Stimulated activated CD8-positive, alpha-beta memory T cell treated with anti-CD3 and anti-CD28 coated beads, Interleukin-15, amount 100 ng/mL, for 1 hour (primary cell): ENCODE measurements at places on chromosomes 4 and X.

GRCh38 chr4:99383833-99384392, 31.4 kb upstream of the ADH1C start:
- no peak for DNase-seq

DNA sequence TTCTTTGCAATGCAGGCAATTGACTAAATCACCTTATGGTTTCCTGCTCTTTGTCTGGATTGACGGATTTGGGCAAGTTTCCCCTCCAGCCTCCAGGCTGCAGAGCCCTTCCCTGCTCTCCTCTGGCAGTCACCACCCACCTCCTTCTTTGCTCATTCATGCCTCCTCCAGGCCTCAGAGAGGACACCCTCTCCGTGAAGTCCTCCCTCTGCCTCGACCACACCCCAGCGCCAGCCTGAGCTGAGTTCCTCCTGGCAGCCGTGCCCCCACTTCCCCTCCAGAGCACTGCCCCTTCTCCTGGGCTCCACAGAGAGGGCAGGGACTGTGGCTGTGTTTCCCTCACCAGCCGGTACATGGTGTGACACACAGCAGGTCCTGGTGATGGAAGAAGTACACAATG, 53.7 kb downstream of the DCTD start:
- DNase-seq: no peak

DNA sequence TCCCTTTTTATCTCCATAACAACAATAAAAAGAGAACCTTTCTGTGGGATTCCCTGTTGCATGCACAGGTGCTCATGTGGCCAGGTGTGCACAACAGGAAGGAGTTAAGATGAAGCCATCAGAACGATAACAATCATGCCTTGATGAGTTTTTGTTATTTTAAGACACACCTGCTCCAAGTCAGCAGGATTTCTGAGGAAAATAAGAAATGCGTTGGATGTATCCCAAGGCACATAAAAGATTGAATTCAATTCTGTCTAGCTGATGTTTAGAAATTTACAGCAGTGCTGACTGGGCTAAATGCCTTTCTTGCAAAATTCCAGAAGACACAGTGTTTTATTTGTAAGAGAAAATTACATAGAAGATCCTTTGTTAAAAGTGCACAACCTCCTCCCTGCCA, 1678.2 kb downstream of the ARAP2 start:
- no peak for DNase-seq

DNA sequence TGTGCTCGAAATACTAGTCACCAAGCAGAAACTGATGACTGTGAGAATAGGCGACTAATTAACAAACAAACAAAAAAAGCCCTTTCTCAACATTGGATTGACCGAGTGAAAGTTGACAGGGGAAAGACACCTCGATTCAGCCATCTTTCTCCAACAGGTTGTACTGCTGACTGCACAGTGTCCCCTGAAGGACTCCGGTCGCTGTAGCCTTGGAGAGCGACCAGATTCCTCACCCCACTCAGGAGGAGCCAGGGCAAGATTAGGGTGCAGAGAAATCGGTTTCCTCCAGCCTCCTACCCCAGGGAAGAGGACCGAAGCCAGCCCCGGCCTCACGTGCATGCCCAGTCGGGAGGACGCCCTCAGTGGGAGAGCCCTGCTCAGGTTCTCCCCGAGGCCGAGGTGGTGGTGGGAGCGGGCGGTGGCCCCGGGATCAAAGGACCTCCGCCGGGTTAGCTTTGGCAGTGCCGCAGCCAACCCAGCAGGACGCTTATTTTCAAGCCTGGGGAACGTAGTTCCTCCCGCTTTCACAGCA, 1.1 kb upstream of the RAP1GDS1 start:
- DNase-seq: no peak

DNA sequence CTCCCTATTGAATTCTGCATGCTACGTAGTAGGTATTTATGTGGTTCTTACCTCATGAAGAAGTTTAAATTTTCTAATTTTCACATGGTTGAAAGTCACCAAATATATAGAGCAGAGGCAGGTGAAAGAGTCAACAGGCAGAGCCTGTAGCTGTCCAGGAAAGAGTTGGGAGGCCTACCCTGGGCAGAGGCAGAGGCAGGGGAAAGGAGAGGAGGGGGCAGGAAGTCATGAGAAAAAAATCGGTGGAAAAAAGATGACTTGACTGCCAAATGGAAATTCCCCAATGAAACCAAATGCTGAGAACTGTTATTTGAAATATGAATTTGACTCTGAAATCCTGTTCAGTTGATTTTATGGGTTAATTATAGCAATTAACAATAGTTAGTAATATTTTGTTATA, 23.1 kb upstream of the GPR34 start:
- DNase-seq: no peak

DNA sequence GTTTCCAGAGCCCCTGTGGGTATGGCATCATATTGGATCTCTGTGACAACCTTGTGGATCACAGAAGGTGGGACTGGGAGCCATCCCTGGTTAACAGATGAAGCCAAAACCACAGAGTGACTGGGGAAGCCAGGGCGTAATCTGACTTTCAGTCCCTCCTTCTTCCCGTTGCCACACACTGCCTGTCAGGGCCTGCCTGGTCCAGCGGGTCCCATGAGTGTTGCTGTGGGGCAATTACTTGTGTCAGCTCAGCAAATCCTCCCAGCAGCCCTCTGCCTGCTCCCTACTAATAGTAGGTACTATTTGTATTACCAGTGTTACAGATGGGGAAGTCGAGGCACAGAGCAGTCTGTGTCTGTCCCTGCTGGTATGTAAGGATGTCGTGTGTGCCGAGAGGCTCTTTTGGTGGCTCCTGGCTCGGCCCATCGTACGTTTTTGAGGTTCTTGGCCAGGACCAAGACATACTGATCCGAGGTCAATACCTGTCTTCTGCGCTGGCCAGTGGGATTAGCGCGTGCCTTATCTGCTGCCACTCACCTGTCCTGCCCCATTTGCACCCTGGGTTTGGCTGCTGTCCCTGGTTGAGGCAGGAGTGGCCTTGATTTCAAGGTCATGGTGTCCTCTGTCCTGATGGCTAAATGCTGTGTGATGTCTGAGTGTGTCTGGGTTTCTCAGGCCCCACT, 5.7 kb downstream of the NSG1 start:
- no peak for DNase-seq

- DNase-seq: no peak
Observed at GRCh38 chr4:4880492-4880891, 21.0 kb downstream of the MSX1 start.

DNA sequence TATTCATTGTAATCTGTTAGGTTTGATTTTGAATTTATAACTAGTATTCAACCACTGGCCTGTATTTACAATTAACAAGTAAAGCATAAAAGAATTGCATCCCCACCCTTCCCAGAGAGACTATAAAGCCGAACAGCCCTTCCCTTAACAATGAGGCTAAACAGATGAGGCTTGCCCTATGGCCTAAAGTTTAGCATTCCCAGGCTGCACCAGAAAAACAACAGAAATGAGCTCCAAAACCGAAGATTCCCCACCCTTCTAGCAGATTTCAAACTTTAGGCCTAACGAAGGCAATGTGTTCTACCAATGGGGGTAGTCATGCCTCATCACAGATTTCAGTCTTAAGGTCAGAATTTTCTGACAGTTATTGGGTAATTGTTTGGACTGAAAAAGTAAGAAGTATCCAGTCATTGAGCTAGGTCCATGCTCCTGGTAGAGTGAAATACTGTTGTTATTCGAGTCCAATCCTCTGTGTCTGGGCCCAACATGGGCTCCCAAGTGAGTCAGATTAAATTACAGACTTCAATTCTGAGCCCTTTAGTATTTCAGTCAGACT, 197.6 kb downstream of the ANTXR2 start:
- DNase-seq: no peak

- no peak for DNase-seq
Observed at GRCh38 chrX:71867680-71868079, 43.0 kb upstream of the NHSL2 start.

DNA sequence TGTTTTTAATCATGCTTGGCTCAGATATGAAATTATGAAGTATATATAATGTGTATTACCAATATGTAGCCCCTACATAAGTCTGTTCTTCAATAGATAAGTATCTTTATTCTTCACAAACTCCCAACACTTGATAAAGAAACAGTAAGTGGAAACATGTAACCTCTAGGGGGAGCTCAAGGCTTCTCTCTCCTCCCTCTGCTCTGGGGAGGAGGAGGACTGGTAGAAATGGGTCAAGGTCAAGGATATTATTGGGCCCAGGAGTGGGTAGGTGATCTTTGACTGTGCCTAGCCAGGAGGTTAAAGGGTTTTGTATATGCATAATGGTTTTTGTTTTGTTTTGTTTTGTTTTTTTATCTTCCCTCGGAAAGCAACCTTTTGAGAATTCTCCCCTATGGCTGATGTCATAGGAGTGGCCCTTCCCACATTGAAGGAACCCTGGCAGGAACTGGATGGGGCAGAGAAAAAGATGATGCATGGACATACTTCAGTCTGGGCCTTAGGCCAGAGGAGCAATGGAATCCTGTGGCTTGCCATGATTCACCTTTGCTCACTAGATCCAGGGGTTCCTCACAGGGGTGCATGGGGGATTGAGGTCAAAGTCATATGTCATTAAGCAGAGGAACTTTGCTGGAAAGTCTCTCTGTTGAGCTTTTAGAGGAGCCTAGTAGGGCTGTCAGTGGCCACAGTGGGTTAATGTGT, 460.3 kb downstream of the MID1IP1 start:
- DNase-seq: no peak

DNA sequence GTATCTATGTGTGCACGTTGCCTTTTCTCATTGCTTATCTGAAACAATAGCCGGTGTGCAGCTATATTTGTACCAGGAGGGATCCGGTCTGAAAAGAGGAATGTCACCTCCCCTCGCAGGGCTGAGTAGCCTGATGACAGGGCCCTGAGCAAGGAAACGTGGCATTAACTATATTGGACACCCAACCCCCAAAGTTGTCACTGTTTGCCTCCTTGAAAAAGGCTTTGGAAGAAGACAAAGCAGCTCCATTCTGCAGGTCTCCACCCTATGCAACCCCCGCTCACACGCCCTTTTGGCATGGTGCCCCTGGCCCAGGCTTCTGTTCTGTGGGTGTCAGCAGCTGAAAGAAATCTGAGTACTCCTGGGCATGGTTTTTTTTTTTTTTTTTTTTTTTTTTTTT, 8.2 kb downstream of the PRRG3 start:
- no peak for DNase-seq

DNA sequence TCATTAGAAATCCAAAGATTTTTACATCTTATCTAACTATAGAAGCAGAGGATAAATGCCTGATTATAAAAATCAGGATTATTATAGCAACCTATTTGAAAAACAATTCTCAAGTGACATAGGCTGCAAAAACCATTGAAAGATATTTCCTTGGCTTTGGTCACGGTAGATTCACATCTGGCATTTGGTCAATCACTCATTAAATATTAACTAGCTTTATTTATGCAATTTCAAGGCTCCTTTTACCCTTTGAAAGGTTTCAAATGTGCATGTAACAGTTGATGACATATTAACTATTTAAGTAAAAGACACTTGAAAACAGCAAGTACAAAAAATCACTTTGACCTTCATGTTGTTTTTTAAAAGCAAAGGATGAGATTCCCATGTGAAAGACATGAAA, 98.1 kb downstream of the MMRN1 start:
- DNase-seq: no peak

DNA sequence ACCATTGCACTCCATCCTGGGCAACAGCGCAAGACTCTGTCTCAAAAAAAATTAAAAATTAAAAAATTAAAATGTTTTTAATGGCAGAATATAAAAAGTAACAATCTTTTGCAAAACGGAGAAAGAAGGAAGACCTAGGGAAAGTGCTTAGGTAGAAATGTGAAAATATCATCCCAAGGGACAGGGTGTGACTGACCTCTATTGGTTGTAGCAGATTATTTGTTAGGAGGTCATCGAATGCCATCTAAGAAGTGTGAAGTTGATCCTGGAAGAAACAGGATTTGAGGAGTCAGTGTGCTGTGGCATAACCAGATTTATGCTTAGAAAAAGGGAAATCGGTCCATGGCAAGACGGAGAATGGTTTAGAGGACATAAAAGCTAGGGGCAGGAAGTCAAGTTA, 18.1 kb upstream of the C4orf36 start:
- no peak for DNase-seq

DNA sequence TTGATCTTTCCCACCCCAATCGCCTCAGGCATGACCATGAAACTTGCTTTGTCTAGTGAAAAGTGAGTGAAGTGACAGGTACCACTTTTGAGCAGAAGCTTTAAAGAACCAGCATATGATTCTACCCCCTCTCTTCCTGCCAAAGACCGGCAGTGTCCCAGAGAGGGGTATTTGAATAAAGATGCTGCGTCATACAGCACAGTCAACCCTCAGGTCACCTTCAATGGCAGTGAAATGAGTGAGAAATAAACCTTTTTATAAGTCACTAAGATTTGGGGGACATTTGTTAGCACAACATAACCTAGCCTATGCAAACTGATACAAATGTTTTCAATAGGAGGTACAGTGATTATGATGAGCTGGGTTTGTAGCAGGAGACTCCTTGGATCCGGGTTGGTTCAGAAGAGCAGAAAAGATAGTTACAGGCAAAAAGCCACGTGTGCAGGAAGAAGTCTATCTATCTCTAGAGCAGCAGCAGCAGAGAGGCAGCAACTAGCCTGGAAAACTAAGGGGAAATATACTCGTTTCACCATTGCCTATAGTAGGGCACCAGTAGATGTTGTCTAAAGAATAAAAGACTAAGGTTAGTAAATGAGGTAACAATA, 30.3 kb upstream of the SPRY1 start:
- no peak for DNase-seq
